ENCODE measurements at places on chromosomes 12 and 14.
A peak's percentile ranks its signal among the peaks of the same experiment; 100 is the strongest.

- no peak for DNase-seq
Observed at GRCh38 chr14:103280278-103280928, 53.6 kb upstream of the EIF5 start.

DNA sequence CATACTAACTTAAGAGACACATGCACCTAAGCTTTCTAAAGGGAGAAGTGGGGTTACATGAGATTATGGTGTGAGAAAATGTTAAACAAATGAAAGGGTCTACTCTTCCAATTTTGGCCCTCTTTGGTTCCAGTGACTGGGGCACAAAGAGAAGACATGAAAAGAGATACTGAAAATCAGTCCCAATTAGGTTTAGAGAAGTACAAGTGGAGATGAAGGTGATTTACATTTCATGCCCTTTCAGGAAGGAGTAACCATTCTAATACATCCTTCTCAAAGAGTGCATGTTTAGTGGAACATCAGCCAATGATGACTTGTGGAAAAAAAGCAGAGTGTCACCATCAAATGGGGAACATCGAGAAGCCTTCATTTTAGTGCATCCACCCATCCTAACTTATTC lies 14.4 kb downstream of the MGP start:
- no peak for DNase-seq

GRCh38 chr14:92252323-92252722 lies 70.6 kb upstream of the SLC24A4 start:
- no peak for DNase-seq

- no peak for DNase-seq
Observed at GRCh38 chr14:66111891-66112290, 374.3 kb upstream of the CCDC196 start.

GRCh38 chr12:54207539-54208294 lies 18.9 kb upstream of the SMUG1 start:
- DNase-seq, result peak; percentile 50

DNA sequence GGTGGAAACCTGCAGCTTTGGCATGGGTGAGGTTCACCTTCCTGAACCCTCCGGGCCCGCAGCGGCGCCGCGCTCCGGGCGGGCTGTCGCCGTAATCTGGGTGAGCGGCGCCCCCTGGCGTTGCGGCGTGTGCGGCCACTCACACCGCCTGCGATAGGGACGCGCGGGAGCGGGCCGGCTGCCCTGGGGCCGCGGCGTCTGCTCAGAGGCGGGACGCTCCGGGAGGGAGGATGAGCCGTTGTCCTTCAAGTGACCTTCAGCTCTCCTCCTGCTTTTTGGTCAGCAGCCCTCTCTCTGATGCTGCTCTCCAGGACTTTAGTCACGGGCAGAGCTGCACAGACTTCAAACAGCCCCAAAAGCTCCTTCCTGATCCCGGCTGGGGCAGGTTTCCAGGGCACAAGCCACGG lies 211.7 kb upstream of the FKBP4 start:
- DNase-seq, result no peak

- DNase-seq, result no peak
Observed at GRCh38 chr14:55430024-55430690, 10.3 kb downstream of the TBPL2 start.

GRCh38 chr12:13790317-13790716 lies 191.1 kb downstream of the GRIN2B start:
- no peak for DNase-seq

DNA sequence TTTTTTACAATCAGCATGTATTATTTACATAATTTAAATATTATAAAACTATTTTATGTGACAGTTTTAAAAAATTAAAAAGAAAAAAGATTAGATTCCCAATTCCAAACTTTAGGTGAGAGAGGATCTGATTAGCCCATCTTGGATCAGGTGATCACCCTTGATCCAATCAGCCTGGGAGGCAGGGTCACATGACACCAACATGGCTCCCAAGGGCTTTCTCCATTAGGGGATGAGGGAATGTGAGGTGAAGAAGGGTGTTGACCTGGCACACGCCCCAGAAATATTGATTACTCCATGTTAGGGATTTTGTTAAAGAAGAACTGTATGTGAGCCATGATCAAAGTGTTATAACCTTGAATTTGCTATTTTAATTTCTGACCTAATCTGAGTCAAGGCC lies 225.4 kb downstream of the RBM19 start:
- no peak for DNase-seq

DNA sequence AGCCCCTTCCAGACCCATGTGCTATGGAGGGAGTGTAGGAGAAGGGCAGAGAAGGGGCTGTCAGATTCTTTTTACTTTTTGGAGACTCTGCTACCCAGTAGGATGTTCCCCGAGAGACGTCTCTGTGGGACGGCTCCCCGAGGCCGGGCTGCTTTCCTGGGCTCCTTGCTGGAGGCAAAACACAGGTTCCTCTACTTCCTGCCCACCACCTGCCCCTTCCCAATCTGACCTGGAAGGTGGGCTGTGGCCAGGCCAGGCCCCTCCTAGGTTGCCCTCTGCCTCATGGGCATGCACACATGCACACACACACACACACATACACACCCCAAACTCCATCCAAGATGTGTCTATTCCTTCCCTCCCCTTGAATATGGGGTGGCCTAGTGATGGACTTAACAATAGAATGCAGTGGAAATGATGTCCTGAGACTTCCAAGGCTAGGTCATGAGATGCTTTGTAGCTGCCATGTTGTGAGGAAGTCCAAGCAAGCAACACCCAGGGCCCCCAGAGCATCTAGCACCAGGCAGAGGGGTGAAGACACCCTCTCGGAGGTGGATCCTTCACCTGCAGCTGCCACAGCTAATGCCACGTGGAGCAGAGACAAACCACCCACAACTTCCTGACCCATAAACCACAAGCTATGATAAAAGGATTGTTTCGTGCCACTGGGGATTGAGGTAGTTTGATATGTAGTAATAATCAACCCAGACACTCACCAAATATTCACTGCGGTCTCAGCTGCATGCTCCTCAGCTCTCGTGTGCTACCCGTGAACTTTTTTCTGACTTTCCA lies 1.6 kb upstream of the ASB2 start:
- DNase-seq, result peak; percentile 39

- DNase-seq, result no peak
Observed at GRCh38 chr14:63241096-63241495, 36.9 kb downstream of the RHOJ start.

- no peak for DNase-seq
Observed at GRCh38 chr14:54209511-54210250, 187.1 kb upstream of the CDKN3 start.

GRCh38 chr14:92004062-92004461 lies 35.8 kb downstream of the TRIP11 start:
- DNase-seq, result no peak

GRCh38 chr12:126144603-126145002 lies 1079.4 kb downstream of the AACS start:
- no peak for DNase-seq

GRCh38 chr12:95577820-95578219 lies 26.5 kb upstream of the USP44 start:
- no peak for DNase-seq

DNA sequence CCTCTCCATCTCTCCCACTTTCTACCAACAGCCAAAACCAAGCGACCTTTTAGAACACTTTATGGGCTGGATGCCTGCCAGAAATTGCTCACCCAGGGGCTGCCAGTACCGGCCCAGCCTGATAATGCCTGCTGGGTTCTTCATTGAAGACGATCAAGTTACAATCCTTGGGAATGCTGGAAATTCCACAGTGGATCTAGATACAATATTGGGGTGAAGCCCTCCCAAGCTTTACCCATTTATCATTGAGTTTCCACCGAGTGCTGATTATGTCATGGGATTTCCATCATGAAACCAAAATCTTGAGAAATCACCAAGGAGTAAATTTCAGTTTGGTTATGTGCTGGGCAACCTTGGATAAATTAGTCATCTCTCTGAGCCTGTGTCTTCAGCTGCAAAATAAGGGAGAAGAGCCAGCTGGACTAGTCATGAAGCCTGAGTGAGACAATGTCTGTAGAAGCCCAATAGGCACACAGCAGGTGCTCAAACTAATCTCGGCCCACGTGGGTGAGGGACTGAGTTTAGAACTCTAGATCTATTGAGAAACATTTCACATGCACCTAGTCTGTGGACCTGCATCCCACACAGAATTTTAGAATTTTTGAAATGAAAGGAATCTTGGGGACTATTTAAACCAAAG lies 75.5 kb upstream of the CLMN start:
- DNase-seq, result no peak

GRCh38 chr14:91872011-91872501 lies 4.7 kb upstream of the TC2N start:
- DNase-seq, result no peak

DNA sequence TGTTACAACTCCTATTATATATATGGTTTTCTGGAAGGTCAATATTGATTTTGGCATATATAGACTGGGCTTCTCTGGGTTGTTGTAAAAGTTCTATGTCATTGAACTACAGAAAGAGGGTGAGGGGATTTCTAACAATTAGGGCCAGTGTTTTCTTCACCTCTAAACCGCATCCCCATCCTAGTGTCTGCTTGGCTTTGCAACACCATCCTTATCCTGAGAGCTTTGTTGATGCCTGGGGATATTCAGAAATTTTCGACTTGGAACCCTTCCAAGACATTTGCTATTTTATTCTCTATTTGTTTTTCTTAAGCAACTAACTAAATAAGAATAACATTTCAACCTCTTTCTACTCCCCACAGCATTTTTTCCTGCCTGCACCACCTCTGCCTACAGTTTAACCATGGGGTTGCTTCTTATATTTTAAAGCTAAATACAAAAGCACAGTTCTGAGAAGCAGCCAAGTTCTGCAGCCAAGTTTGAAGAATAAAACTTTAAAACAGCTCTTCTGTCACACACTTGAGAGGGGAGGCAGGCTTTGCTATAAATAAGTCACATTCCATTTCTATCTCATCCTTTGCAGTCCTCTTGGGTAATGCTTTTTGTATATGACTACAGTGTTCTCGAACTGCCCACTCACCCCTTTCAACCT lies 53.4 kb downstream of the RGS6 start:
- no peak for DNase-seq

DNA sequence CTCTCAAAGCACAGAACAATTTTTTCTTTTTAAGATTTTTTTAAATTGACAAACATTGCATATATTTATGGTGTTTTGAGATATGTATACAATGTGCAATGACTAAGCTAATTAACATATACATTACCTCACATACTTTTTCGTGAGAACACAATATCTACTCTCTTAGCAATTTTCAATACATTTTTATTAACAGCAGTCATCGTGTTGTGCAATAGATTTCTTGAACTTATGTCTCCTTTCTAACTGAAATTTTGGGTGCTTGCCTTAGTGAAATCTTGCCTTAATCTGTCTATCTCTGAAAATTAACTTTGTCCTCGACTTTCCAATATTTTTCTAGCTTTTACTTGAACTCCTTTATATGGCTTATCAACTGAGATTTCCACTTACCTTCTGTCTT lies 6.8 kb downstream of the OR10A7 start:
- no peak for DNase-seq

DNA sequence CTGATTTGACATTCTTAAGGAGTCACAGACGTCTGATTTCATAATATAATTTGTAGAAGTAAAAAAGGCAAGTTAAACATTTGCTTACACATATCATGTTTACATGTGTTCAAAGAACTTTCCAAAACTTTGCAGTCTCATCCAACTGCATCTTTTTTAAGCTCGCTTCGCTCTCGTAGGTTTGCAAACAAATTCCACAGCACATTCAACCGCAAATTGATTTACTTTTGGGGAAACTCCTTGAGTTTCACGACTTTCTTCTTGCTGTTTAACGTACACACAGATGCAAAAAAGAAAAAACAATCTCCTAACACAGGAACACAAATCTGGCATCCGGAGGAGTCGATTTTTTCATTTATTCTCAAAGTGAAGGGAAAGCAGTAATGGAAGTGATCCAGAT lies 1149.5 kb downstream of the VRK1 start:
- no peak for DNase-seq

- DNase-seq, result no peak
Observed at GRCh38 chr14:92783813-92784431, 10.2 kb upstream of the GOLGA5 start.

- DNase-seq, result no peak
Observed at GRCh38 chr12:80679346-80680131, 27.9 kb upstream of the MYF6 start.

DNA sequence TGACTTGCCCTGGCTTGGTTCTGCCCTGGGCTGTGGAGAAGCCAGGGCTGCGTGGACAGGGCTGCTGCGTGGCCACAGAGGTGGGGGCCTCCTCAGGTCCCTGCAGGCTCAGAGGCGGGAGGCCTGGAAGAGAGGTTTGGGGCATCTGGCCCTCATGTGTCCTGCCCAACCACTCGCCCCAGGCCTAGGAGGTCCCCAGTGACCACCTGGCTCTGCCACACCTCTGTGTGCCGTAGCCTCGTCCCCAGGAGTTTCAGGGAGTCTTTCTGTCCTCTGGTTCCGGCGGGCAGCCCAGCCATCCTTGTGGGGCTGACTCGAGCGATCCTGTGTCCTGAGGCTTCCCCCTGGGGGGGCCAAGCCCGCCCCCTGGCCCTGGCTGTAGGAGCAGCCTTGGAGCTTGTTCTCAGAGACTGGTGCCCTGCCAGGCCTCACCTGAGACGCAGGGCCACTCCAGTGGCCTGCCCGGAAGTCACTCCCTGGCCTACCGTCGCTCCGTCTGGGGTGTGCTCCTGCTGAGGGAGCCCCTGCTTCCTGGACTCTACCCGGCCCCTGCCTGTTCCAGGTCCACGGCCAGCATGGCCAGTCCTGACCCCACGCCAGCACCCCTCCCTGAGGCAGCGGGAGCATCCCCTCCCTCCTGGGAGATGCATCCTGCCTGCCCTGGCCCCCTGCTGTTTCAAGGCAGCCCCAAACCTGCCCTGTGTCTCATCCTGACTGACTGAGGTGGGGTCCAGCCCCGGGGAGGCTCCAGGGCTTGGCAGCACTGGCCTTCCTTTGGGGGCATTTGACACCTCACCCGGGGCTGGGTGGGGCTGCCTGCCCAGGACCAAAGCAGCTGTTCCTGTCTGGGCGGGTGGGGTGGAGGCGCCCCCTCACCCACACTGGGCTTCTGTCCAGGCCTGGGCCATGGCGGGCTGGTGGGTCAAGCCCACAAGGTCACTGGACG lies 13.9 kb downstream of the ASPG start:
- no peak for DNase-seq

GRCh38 chr12:9725213-9725870 lies 7.6 kb downstream of the CLECL1 start:
- DNase-seq, result no peak

DNA sequence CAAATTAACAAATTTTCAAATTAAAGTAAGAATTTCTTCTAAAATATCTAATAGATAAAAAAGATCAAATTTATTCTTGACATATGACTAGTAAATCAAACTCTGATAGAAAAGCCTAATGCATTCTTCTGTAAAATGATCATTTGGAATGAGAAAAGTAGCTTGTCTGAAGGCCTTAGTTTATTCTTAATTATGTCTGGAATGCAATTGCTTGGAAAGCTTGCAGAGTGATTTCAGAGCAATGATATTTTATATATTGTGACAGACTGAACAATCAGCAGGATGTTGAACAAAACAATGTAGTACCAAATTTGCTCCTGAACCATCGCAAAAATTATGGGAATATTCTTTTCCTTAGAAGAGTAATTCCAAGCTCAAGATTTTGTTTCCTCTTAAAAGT lies 789.6 kb upstream of the NOVA1 start:
- DNase-seq, result no peak

DNA sequence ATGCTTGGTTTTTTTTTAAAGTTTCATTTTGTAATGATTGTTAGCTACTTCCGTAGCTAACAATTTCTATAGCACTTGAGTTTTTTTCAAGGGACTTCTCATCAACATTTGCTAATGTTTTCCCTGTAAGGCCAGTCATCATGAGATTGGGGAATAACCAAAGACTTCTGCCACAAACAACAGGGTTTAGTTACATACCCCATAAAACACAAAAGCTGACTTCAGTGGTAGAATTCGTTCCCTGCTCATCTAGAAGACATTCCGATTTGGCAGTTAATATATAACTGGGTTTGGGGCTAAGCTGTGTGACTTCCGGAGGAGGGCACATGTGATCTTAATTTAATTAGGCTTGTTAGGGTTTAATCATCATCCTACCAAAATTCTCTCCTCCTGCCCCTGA lies 22.9 kb downstream of the EGLN3 start:
- no peak for DNase-seq

Data from stimulated activated CD8-positive, alpha-beta memory T cell treated with anti-CD3 and anti-CD28 coated beads, Interleukin-4, amount 100 ng/mL, for 1 hour (primary cell).